Natural killer cell (primary cell): ENCODE measurements at places on chromosomes 4 and X. TPM values are rescaled to one million over a fixed set of nuclear protein-coding genes. Genes with fewer than 3 reads are reported as not detected.

CTAG1B gene
- total RNA-seq: not detected

NEUROG2 gene
- not detected for total RNA-seq

YTHDC1 gene
- 270 TPM for total RNA-seq

FAM114A1 gene
- total RNA-seq: 0.70 TPM

DNA sequence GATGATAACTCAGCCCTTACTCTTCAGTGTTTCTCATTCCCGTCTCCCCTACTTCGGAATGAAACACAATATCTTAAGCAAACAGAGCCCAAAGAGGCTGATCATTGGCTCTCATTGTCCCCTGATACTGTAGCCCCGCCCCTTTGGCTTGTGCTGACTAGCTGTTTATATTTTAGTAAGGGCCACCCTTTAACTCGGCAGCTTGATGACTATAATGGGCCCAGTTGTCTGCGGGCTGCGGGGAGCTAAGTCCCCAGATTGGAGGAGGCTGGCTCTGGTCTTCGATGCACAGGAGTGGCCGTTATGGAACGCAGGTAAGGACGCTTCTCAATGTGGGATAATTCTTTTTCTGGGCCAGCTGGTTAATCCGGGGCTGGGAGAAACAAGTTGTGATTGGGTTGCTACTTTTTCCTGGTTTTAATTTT lies at the start of gene TRIM2:
TRIM2 (plus strand) TSS at position 197 of the 425 bp plus-strand sequence; CDS start at position 285, 88 bp downstream.
- H3K27ac ChIP-seq: no peak within 1 kb of the TSS
- H3K4me3 ChIP-seq: no peak within 1 kb of the TSS
- no peaks in the 10 kb centered on the region for H3K27me3 ChIP-seq
- DNase-seq: no peak
- peaks cover 9% of the 10 kb centered on the region for H3K4me1 ChIP-seq

DNA sequence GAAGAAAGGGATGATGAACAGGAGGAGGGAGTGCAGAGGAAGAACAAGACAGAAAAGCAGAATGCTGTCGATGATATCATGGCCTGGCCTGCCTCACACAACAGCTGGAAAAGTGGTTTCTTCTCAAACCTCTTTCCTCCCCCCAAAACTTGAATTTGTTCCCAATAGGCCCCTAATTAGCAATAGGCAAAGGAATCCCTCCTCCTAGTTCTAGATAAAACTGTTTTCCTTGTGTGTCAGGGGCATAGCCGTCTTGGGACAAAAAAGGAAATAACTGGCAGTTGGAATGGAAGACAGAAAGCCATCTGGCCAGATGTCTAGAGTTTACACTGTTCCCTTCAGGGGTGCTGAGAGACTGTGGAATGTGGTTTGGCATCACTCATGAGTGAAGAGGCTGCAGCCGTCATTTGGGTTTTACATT lies 177.8 kb upstream of the C1QTNF7 start:
- no peaks in the 10 kb centered on the region for H3K27me3 ChIP-seq
- H3K4me3 ChIP-seq: no peak overlapping the region
- no peak for DNase-seq
- no peaks in the 10 kb centered on the region for H3K36me3 ChIP-seq
- no peaks in the 10 kb centered on the region for H3K4me1 ChIP-seq
- H3K27ac ChIP-seq: no peak overlapping the region

DNA sequence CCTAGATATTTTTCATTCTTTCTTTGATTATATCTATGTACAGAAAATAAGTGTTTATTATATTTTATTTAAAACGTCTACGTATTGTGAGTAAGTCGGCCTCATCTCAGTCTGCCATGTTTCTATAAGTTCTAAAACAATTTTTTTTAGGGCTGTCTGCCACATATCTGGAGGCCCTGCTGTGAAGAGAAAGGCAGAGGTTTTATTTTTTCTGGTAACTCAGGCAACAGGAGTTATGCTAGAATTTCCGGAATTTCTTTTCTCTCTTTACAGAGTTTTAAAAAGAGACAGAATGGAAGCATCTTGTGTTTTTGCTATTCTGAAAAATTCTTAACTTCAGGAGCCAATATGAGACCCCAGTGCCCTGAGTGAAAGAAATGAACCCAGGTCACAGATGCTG lies 1124.0 kb upstream of the TENM3 start:
- no peak overlapping the region for H3K4me3 ChIP-seq
- no peaks in the 10 kb centered on the region for H3K4me1 ChIP-seq
- H3K27ac ChIP-seq: no peak overlapping the region
- H3K36me3 ChIP-seq: no peaks in the 10 kb centered on the region

DNA sequence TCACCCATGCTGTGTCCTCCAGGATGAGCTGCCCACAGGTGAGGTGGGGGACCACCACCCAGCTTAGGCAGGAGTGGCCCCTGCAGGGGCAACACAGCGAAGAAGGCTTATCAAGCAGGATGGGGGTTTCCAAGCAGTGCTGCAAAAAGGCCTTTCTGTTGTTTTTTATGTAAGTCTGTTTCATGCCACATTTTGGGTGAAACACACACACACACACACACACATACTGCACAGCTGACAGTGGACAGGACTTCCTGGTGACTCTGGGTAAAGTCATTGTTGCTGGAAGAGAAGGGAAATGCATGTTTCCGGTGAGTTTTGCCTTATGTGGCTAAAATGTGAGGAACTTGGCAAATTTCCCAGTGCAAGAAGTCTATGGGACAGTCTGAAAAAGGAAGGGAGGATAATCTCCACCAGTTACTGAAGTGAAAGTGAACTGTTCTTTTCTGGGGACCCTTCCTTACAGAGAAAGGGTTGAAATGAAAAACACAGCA lies 119.2 kb downstream of the IRF2 start:
- peaks cover 17% of the 10 kb centered on the region for H3K4me1 ChIP-seq
- H3K27ac ChIP-seq: peak overlapping the region; percentile 37
- H3K36me3 ChIP-seq: no peaks in the 10 kb centered on the region
- no peaks in the 10 kb centered on the region for H3K27me3 ChIP-seq
- H3K4me3 ChIP-seq: no peak overlapping the region

GRCh38 chr4:62544428-62544827 lies 1344.3 kb downstream of the ADGRL3 start:
- H3K27me3 ChIP-seq: no peaks in the 10 kb centered on the region
- no peaks in the 10 kb centered on the region for H3K4me1 ChIP-seq
- no peak overlapping the region for H3K4me3 ChIP-seq
- no peak for DNase-seq
- H3K36me3 ChIP-seq: no peaks in the 10 kb centered on the region

GRCh38 chr4:56253666-56254305 lies 133.5 kb downstream of the AASDH start:
- H3K27me3 ChIP-seq: no peaks in the 10 kb centered on the region
- no peak overlapping the region for H3K27ac ChIP-seq
- H3K4me1 ChIP-seq: no peaks in the 10 kb centered on the region
- H3K36me3 ChIP-seq: no peaks in the 10 kb centered on the region
- no peak overlapping the region for H3K4me3 ChIP-seq

DNA sequence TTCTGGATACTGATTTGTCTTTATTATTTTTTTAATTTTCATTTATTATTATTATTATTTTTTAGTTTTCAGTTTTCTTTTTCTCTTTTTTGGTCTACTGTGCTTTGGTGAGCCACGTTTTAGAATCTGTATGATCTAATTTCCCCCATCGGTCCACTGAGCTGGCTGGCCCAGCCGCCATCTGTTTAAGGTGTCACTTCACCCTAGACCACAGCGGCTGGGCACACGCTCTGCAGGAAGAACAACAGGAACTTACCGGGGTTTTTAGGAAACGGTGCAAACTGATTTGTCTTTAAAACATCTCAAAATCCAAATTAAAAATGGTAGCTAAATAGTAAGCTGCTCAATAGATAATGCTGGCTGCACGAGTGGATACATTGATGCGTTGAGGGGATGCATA lies 48.8 kb upstream of the AMOT start:
- no peak overlapping the region for H3K27ac ChIP-seq
- H3K36me3 ChIP-seq: no peaks in the 10 kb centered on the region
- DNase-seq: no peak
- H3K4me3 ChIP-seq: no peak overlapping the region
- H3K27me3 ChIP-seq: no peaks in the 10 kb centered on the region

- peaks cover 93% of the 10 kb centered on the region for H3K4me1 ChIP-seq
- peak overlapping the region; percentile 94 for H3K27ac ChIP-seq
- H3K36me3 ChIP-seq: no peaks in the 10 kb centered on the region
- H3K27me3 ChIP-seq: no peaks in the 10 kb centered on the region
- H3K4me3 ChIP-seq: no peak overlapping the region
Measured at GRCh38 chr4:7647600-7648543, 213.1 kb upstream of the PSAPL1 start.
